ENCODE measurements at places on chromosomes 7 and 10.

- no peak for DNase-seq
These were observed 98.9 kb upstream of the ARHGAP21 start for GRCh38 chr10:24822590-24822989.

DNA sequence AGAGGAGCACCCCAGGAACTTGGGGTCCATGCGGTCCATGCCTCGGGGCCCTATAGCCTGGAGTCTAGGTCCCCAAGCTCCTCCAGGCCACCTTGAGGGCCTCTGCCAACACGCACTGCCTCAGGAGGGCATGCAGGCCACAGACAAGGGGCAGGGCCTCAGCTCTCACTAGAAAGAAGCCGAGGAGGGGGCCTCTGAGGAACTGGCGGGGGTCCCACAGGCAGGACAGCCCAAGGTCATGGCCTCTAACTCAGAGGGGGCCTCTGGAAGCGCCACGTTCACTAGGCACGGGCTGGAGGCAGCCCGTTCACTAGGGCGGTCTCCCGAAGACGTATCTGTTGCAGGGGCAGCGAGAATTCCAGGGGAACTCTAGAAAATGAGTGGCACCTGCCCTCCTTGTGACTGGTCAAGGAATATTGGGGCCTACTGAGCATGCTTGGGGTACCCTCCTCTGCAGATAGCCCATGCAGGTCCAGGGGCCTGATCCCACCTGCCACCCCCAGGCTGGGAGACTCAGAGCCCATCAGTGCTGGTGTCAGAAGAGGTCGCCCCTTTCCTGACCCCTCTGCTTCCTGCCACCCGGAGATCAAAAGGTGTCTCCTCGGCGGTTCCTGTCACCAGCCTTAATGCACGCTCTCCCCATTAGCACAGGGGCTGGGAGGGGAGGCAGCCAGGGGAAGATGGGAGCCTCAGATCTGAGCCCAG lies 86.7 kb upstream of the RET start:
- no peak for DNase-seq

DNA sequence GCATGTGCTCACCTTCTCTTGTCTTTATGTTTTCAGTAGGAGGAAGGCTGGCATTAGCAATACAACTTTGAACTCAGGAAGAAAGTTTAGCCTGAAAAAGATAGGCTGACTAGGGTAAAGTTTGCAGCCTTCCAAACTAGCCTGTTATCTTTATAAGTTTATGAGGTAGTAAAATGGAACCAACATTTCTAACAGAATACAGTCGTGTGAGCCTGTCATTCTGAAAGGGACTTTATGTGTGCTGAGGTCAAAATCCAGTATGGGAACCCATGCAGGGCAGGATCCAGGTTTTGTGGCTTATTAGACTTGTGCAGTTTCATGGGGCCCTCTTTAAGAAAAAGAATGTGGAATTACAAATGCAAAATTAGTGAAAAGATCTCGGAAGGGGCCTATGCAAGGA lies 201.0 kb upstream of the PRPS1L1 start:
- DNase-seq = no peak

- DNase-seq = no peak
These were observed 9.5 kb upstream of the FOXL3 start for GRCh38 chr7:280461-280860.

DNA sequence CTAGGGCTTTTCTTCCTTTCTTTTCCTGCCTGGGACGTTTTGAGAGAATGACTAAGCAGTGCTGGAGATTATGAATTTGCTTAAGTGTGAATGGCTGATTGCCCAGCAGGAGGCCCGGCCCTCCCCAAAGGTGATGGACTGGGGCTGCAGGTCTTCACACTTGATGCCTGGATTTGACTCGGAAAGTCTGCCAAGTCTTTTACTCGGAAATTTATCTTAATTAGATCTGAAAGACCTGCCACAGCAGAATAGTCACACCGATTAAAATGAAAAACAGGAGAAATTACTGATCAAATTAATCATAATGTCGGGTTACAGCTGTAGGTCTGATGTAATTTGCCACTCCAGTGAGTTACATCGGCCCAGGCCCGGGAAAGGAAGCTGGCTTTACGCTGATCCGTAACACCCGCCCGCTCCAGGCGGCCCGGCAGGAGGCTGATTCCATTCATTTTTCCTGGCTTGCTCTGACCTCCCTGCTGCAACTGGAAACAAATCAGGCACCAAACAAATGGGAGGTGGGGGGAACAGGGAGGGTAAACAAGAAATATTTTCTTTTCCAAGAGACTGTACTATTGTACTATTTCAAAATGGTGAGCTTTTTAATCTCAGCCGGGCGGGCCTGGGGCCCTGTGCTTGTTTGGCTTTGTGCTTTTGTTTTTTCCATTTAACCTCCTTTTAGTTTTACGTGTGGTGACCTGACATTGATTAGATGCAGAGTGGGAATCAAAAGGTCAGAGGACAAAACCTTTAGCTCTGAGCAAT lies 212.4 kb upstream of the YAE1 start:
- DNase-seq = no peak

DNA sequence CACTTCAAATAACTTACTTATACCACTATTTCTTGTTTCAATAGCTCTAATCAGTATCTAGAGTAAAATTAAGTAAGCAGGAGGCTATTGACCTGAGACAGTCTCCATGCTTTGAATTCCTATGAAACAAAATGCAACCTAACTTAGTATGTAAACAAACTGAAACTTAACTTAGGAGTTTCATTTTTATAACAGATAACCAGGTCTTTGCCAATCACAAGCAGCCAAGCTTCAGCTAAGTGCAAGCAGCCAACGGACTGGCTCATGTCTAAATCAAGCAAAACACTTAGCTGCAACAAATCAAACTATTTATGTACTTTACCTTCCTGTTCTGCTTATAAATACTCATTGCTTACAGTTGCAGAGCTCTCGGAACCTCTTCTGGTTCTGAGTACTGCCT lies 4.4 kb upstream of the GSTK1 start:
- no peak for DNase-seq

DNA sequence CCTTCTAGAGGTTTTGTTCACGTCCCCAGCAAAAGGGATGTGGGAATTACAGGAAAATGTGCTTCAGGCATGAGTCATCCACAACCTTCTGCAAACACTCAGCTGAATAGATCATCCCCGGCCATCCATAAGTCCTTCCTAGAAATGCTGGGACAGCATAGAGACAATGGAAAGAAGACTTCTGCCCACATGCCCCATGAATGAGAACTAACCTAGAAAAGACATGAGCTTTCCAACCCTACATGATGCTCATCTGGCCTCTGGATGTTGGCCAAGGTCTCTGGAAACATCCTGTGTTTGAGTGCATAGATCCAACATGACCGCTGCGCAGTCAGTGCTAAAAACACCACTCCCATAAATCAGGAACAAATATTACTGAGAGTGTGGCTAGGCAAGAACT lies 277.5 kb downstream of the PLXNA4 start:
- no peak for DNase-seq

GRCh38 chr7:79923953-79924352 lies 210.7 kb upstream of the GNAI1 start:
- no peak for DNase-seq
